ENCODE measurements at places on chromosomes 13 and 19.

- no peak for DNase-seq
Measured at GRCh38 chr19:10820173-10820572, 15.8 kb downstream of the TMED1 start.

GRCh38 chr13:58625703-58626389 lies 994.3 kb downstream of the PCDH17 start:
- no peak for DNase-seq

DNA sequence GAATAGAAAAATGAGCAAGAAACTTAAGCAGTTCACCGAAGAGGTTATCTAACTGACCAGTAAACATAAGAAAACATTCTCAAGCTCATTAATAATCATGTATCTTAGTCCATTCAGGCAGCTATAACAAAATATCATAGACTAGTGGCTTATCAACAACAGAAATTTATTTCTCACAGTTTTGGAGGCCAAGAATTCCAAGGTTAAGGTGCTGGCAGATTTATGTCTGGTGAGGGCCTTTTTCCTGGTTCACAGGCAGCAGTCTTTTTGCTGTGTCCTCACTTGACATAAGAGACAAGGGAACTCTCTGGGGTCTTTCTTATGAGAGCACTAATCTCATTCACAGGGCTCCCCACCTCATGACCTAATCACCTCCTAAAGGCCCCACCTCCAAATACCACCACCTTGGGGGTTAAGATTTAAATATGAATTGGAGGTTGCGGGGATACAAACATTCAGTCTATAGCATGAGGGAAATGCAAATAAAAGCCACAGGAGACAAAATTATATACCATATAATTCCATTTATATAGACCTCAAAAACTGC lies 123.6 kb downstream of the ZAR1L start:
- no peak for DNase-seq

- DNase-seq = no peak
Measured at GRCh38 chr13:35346494-35346893, 130.0 kb downstream of the MAB21L1 start.

DNA sequence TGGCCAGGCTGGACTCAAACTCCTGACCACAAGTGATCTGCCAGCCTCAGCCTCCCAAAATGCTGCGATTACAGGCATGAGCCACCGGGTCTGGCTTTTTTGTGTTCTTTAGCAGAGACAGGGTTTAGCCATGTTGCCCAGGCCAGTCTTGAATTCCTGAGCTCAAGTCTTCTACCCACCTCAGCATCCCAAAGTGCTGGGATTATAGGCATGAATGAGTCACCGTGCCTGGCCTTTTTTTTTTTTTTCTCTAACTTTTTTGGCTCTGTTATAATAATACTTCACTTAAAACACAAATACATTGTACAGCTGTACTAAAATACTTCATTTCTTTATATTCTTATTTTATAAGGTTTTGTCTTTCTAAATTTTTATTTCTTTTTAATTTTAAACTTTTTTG lies 599.5 kb upstream of the PCDH9 start:
- no peak for DNase-seq

DNA sequence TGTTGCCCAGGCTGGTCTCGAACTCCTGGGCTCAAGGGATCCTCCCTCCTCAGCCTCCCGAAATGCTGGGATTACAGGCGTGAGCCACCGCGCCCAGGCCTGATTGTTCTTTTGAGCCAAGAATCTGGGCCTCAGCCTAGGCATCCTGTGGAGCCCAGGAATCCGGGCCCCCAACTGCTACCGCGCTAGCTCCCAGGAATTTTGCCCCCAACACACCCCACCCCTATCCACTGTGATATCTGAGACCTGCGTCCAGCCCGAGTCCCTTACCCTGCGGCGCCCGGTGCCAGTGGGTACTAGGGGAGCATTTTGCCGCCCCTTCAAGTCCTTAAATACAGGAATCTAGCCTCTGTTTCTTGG lies 838 bp upstream of the MYADM start:
- DNase-seq = no peak

- DNase-seq = no peak
Measured at GRCh38 chr19:24140099-24140498, 53.1 kb downstream of the ZNF254 start.

GRCh38 chr19:48629599-48630295 lies 7.4 kb downstream of the DBP start:
- no peak for DNase-seq
